ENCODE measurements at places on chromosomes 12 and 14.

DNA sequence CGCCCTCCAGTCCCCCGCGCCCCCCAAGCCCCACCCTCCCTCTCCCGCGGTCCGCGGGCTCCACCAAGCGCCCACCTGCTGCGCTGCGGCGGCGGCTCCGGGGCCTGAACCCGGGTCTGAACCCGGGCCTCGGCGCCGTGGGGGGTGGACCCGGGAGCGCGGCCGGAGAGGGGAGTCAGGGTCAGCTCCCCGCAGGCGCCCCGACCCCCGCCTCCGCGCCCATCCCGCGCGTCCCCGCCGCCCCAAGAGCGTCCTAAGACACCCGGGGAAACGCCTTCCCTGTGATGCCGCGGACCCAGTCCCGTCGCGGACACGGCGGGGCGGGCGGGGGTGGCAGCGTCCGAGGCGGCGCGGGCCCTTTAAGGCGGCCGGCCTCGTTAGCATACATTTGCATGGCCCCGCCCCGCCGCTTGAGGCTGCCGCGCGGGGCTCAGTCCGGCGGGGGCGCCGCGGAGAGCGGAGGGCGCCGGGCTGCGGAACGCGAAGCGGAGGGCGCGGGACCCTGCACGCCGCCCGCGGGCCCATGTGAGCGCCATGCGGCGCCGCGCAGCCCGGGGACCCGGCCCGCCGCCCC, at the start of gene MMP17:
MMP17 (plus strand) TSS at position 433 of the 574 bp plus-strand sequence; CDS start at position 535, 102 bp downstream.
- DNase-seq: no peak

- DNase-seq: no peak
These were observed 61.8 kb downstream of the KLRG1 start for GRCh38 chr12:9051158-9051550.

DNA sequence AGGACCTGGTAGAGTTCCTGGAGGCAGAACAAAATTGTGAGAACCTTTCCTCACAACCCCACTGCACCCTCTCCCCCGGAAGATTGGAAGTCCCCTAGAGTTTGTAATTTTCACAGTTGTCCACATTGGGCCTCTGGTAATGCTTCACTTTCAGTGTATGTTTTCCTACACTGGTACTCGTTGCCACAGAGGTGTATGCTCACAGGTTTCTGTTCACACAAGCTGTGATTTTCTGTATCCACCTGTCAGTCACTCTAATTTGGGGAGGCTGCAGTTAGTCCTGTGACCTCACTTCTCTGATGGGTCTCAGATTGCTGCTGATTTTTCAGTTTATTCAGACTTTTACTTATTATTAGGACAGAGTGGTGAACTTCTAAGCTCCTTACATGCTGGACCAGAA, 66.4 kb upstream of the BMP4 start:
- DNase-seq: no peak

DNA sequence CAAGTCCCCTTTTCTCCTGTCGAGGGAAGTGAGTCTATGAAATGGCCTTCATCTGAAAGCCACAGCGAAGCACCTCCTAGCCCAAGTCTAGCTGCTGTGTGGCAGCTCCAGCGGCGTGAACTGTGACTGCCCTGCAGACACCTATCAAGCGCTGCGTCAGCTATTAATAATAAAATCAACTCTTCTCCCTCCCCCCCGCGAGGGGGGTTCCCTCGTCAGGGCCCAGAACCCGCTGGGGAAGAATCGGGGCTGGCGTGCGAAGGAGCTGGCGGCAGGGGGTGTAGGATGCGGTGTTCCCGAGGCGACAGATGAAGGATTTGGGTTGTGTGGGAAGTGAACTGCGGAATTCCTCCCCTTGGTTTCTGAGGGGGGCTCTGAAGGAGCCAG, 662 bp upstream of the ATP2A2 start:
- peak; percentile 58 for DNase-seq

DNA sequence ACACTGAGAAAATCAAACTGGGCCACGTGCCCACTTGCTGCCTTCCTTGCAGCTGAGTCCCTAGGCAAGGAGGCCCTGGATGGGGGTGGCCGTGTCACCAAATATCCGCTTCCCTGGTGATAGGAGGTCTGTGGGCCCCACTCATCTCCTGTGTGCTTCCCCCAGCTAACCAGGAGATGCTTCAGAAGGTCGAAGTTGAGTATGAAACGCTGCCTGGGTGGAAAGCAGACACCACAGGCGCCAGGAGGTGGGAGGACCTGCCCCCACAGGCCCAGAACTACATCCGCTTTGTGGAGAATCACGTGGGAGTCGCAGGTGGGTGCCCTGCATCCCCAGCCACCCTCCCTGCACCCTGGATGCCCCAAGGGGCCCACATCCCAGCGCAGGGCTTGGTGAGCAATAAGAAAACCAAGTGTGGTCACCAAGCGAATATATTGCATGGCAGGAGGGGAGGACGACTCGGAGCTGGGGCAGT, 6.8 kb upstream of the SIVA1 start:
- no peak for DNase-seq

- no peak for DNase-seq
These were observed 1.3 kb upstream of the ZDHHC17 start for GRCh38 chr12:76762601-76762980.

DNA sequence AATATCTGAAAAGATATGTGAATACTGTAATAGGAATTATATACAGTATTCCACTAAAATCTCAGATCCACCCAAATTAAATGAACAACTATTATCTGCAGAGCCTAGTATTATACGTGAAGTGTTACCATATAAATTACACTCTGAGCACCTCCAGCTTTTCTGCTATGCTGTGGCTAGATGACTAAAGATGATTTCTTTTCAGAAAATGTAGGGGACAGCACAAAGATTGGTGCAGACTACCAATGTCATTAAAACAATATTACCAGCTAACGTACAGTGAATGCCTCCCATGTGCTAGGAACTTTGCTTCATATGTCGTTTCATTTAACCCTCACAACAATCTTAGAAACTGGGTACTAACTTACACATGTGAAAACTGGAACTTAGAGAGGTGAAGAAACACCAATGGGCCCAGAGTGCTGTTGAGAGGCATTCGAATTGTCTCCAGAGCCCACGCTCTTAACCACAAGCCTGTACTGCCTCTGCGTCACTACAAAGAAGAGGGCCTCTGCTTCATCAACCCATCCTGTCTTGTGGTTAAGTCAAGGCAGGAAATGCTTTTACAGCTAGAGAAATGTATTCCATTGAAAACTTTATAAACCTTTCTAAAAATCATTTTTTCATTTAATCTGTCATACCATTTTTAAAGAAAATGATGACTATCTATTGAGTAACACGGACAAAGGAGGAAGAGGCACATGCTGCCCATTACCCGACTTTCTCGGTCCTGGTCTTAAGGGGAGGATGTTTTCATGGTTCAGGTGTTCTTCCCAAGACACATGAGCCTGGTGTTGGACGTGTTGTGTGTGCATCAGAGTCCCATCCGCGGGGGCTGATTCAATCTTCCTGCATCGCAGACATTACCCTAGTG, 1.3 kb downstream of the GPR65 start:
- DNase-seq: peak; percentile 43

DNA sequence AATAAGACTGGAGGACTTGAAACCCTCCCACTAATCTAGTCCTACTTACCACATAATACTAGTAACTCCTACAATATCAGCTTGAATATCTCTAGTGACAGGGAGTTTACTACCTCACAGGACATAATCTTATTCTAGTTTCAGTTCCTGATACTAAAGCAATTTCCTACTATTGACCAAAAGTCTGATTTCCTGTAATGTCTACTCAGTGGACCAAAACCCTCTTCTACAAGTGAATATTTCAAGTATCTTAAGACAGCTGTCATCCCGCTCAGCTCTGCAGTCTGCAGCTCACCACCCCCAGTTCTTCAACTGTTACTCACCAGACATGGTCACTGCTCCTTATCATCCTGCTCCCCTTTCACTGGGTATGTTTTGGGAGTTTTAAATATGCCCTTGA, 70.8 kb upstream of the TMCC3 start:
- DNase-seq: no peak

- no peak for DNase-seq
These were observed 11.3 kb downstream of the CS start for GRCh38 chr12:56288705-56289387.

DNA sequence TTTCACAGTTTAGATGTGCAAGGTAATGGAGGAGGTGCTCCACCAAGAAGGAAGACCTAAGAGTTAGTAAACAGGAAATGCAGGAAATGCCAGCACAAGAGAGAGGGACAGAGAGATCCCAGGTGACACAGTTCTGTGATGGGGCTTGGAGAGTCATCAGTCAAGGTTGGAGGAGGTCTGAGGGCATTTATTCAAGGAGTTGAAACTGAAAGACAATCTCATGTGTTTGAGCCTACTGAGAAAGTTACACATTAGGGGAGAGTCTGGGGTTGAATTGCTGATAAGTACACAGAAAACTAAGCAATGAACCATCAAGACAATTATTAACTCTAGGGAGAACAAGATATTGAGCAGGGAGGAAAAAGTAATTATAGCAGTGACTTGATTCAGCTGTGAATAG, 138.5 kb downstream of the ANO6 start:
- no peak for DNase-seq

GRCh38 chr12:21713133-21713532, 55.5 kb upstream of the LDHB start:
- no peak for DNase-seq

DNA sequence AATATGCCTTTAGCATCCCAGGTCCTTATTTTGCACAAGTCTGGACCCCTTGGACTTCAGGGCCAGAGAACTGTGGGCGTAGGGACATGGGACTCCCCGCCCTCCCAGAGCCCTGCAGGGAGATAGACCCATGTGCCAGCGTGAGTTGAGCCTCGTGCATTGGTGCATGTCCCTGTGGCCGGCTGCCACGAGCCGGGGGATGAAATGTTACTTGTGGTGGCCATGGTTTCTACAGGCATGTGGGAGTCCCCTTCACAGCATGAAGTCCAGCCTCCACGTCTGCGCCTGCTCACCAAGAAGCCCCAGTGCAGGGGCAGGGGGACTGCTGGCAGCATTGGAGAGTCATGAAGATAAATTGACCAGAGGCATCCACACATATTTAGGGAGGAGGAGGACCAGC, 470.0 kb downstream of the BCL11B start:
- no peak for DNase-seq

- DNase-seq: no peak
These were observed 52.8 kb upstream of the SLC2A13 start for GRCh38 chr12:40158592-40159111.

GRCh38 chr14:68667313-68667791, 125.5 kb downstream of the ZFP36L1 start:
- DNase-seq: no peak

DNA sequence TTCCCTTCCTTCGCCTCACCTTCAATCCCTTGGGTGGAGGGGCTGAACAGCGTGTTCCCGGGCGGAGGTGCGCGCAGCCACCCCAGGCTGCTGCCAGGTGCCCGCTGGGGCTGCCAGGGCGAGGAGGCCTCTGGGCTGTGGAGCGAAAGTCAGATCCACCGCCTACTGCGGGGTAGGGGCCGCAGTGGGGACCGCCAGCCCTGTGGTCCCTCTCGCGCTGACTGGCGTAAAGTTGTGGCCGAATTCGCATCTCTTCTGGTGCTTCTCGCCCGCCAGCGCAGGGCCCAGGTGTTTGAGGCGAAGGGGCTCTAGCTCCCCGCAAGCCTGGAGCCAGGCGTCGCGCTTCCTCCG, 6.9 kb upstream of the HOXC4 start:
- no peak for DNase-seq

- DNase-seq: no peak
These were observed 49.8 kb downstream of the ADCK1 start for GRCh38 chr14:77849711-77850110.

DNA sequence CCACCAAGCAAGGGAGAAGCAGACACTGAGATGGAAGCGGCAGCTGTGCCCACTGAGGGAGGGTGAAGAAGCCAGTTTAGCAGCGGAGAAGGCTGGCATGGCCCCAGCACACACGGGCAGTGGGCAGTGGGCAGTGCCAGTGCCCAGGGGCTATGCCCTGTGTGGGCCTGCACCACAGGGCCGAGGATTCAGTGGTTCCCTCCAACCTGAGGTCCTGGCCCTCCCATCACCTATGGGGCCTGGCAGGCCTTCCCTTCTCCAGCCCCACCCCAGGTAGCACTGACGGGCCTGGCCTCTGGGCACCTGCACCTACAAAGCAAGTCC, 81.1 kb downstream of the ITPK1 start:
- DNase-seq: no peak

DNA sequence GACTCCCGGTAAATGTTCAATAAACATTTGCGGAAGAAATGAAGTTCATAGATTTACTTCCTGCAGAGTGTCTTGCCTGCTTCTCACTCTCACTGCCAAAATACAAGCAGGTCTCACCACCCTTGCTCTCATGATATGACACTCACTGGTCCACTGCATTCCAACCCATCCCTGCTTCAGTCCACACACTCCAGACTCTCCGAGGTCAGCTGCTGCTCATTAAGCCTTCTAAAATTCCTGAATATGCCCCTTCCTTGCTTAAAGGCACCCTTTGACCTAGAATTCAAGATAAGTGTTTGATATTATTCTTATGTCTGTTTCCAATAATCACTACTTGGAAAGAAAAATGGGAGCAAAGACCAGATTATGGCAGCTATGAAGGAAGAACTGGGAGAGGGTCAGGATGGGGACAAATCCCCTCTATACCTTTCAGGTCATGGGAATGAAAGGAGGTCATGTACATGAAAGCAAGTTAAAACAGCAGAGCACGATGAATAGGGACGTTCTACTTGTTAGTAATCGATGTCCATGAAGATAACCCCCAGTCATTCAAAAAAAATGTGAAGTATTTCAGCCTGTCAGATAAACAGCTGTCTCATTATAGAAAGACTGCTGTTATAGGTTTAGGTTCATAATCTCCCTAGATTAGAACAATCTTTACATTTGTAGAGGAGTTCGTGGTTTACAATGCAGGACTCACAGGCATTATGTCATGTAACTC, 10.5 kb upstream of the NID2 start:
- no peak for DNase-seq

DNA sequence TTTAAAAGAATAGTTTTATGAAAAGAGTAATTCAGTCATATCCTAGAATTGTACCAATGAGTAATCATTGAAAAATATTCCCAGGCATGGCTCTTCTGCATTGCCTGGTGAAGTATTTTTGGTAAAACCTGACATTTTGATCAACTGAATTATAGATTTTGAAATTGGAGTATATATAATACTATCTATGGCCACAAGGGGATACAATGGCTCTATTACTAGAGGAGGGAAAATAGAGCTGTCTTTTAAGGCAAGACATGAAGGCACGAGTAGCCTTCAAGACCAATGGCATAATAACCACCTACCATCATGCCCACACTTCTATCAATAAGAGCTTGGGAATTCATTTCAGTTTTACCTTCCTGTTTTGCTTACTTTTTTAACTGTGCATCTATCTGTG, 1241.4 kb upstream of the TMEM132C start:
- DNase-seq: no peak

DNA sequence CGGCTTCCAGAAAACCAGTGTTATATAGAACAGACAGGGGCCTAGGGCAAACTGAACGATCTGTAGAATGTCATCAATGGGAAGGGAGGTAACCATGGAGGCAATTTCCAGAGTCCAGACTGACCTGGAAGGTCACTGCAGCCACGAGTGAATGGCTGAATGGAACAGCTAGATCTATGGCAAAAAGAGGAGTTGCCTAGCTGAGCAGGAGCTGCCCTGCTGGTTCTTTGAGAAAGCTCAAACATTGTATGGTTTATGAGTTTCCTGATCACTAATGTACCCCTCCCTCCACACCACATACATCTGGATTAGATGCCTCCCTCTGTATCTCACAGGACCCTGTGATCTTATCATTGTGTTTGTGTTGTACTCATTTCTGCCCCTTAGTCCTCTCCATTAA, 1.0 kb upstream of the RERG start:
- no peak for DNase-seq

GRCh38 chr12:52007158-52007921, 594 bp downstream of the TAMALIN start:
- DNase-seq: no peak

Measured in pons (tissue), 1 donor.